Activated CD4-positive, alpha-beta memory T cell treated with anti-CD3 and anti-CD28 coated beads, Interleukin-2, amount 10 ng/mL, durations not matched to agents 7 days and 5 days (primary cell): ENCODE measurements at places on chromosomes 2 and 18. TPM values are rescaled to one million over a fixed set of nuclear protein-coding genes. Genes with fewer than 3 reads are reported as not detected.

- H3K27ac ChIP-seq: no peak overlapping the region
- no peaks in the 10 kb centered on the region for H3K36me3 ChIP-seq
- DNase-seq: no peak
Measured at GRCh38 chr2:129443865-129444739, 535.4 kb upstream of the RAB6C start.

GRCh38 chr2:29063056-29063455 lies 11.3 kb downstream of the PCARE start:
- DNase-seq: no peak
- no peaks in the 10 kb centered on the region for H3K27me3 ChIP-seq
- no peaks in the 10 kb centered on the region for H3K36me3 ChIP-seq
- H3K27ac ChIP-seq: no peak overlapping the region

- no peaks in the 10 kb centered on the region for H3K4me1 ChIP-seq
- no peak for DNase-seq
- H3K27ac ChIP-seq: no peak overlapping the region
- no peaks in the 10 kb centered on the region for H3K36me3 ChIP-seq
- H3K4me3 ChIP-seq: no peak overlapping the region
Measured at GRCh38 chr2:43001787-43002468, 209.5 kb upstream of the HAAO start.

- peaks cover 3% of the 10 kb centered on the region for H3K4me1 ChIP-seq
- DNase-seq: no peak
- H3K27ac ChIP-seq: no peak overlapping the region
Measured at GRCh38 chr2:71156573-71156972, 26.1 kb downstream of the MPHOSPH10 start.

The GNAL gene
- total RNA-seq: 0.25 TPM

The CDH20 gene
- total RNA-seq: not detected

The SPR gene
- 0.63 TPM for total RNA-seq

The REG1A gene
- not detected for total RNA-seq
